ENCODE measurements at places on chromosomes 4 and X.
A peak's percentile ranks its signal among the peaks of the same experiment; 100 is the strongest.

DNA sequence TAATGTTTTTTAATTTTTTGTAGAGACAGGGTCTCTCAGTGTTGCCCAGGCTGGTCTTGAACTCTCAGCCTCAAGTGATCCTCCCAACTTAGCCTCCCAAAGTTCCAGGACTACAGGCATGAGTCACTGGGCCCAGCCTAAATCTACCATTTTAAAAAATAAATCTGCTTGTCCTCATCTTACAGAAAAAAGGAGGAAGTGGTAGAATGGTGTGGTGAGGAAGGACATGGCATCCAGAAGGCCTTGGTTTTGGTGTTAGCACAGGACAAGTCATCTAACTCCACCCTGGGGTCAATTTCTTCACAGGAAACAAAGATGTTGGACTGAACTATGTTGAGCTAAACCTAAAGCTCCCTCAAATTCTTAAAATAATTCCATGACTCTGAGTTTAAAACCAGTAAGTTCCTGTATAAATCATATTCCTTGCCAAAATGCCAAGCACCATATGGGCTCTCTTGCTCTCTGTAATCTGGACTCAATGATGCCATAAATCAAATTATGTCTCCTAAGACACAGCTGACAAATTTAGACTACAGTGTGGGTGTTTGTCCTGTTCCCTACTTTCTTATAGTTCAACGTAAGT lies 253.9 kb upstream of the NOCT start:
- no peak for DNase-seq

GRCh38 chrX:118521435-118521834 lies 25.8 kb downstream of the DOCK11 start:
- DNase-seq: no peak

DNA sequence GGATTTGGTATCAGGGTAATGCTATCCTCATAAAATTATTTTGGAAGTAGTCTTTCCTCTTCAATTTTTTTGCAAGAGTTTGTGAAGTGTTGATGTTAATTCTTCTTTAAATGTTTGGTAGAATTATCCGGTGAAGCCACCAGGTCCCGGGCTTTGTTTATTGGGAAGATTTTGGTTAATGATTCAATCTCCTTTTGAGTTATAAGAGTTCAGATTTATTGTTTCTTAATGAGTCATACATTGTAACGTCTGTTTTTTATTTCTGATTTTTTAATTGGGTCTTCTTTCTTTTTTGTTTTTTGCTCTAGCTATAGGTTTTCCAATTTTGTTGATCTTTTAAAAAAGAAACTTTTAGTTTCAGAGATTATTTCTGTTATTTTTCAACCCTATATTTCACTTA lies 412.3 kb downstream of the PDGFC start:
- DNase-seq: no peak

DNA sequence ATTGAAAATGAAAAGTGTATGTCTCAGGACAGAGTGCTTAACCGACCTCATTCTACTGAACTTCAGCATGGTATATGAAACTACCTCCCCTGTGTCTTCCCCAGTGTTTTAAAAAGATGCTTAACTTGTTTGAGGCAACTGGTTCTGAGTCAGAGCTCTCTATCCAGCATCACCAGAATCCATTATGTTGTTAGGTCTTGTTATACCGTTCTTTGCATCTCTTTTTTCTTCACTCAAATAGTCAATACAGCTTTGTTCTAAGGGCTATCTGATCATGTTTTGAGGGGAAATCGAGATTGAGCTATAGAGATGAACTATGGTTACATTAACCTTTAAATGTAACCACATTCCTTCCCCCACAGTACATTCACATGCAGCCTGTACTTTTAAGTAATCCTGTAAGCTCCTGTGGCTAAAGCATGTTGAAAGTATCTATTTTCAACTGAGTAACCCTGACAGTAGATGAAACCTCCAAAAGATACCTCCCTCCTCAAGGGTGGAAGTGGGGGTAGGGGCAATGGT lies 514.4 kb downstream of the RPA4 start:
- no peak for DNase-seq

GRCh38 chrX:7218321-7219152 lies 70.6 kb upstream of the PUDP start:
- no peak for DNase-seq

DNA sequence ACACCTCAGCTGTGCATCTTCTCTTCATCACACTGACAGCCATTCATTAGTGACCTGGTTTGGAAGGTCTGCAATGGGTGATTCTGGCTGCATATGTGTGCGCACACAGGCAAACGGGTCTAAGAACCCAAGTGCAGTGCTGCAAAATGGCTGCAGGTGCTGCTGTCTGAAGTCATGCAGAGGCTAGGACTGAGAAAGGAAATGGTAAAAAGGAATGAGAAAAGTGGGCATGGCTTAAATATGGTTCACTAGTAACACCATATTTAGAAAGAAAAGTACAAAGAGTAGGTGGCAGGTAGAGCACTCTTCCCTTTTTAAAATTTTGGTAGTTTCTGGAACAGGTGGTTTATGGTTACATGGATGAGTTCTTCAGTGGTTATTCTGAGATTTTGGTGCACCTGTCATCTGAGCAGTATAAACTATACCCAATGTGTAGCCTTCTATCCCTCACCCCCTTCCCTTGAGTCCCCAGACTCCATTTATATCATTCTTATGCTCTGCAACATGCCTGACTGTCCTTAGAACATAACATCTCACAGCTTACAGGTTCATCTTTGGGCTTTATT lies 78.4 kb downstream of the CCNG2 start:
- DNase-seq: no peak

GRCh38 chrX:41677183-41678060 lies 11.4 kb upstream of the GPR34 start:
- no peak for DNase-seq

DNA sequence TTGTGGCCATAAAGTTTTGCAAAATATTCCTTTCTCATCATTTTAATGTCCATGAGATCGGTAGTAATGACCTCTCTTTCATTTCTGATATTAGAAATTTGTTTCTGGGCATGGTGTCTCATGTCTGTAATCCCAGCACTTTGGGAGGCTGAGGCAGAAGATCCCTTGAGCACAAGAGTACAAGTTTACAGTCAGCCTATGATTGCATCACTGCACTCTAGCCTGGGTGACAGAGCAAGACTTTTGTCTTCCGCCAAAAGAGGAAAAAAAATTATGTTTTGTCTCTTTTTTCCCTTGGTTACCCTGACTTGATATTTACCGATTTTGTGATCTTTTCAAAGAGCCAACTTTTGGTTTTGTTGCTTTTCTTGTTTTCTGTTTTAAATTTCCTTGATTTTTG lies 10.8 kb upstream of the NKAP start:
- no peak for DNase-seq

- DNase-seq: no peak
Measured at GRCh38 chrX:27598312-27598711, 8.2 kb downstream of the DCAF8L2 start.

DNA sequence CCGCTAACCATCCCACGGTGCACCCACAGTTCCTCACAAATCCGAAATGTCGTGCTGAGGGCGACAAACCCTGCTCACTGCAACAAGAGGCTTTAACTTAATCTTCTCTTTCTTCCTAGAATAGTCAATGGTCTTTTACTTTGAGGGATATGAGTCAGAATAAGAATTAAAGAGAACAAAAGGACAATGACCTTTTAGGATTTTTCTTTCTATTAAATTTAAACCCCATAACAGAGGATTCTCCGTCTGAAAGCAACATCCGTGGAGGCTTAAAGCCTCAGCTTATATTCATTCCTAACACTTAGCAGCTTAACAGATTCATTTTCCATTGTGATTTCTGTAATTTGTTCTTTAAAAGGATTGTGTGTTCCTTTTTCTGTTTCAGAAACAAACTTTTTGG lies 44.9 kb upstream of the PUDP start:
- no peak for DNase-seq

GRCh38 chrX:138872537-138872936 lies 161.0 kb upstream of the FGF13 start:
- no peak for DNase-seq

DNA sequence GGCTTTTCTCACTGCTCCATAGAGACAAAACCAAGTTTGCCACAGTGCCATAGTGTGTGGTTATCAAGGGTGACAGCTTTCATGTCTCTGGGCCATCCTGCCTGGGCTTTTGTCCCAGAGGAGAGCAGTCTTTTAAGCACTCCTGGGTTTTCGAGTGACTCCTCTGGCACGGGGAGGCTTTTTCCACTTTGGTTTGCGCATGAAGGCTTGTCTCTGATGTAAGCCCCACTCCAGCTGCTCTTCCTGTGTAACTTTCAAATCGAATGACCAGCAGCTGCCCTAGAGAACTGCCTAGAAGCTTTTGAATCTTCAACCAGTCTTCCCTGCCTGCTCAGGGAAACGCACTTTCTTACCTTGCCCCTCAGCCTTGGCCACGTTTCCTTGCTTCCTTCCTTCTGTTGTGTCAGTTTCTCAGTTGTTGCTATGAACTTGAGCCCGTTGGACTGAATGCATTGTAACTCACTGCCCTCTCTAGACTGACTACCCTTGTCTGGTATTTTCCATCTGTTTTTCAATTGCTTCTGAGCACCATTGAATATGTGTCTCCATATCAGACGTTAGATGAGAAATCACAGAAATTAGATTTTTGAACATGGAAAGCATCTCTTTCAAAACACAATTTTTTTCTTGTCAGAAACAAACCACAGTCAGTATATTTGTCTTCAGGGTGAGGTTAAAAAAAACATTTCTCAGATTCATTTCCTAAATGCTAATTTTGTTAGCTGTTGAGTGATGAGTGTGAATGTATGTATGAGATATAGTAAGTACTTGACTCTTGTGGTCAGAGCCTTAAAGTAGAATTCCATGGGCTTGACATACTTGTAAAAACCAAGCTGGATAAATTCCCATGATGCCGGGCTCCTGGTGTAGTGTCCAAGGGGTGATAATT lies 45.3 kb downstream of the SLC9A6 start:
- peak; percentile 86 for DNase-seq

All from AG04449 (cell line).